ENCODE measurements at places on chromosomes 5 and 9. TPM values are rescaled to one million over a fixed set of nuclear protein-coding genes. Genes with fewer than 3 reads are reported as not detected.

- no peak for DNase-seq
- H3K4me1 ChIP-seq = no peaks in the 10 kb centered on the region
- no peaks in the 10 kb centered on the region for H3K27me3 ChIP-seq
- no peaks in the 10 kb centered on the region for H3K36me3 ChIP-seq
- H3K4me3 ChIP-seq = no peak overlapping the region
- H3K27ac ChIP-seq = no peak overlapping the region
Measured at GRCh38 chr5:42022383-42022972, 97.4 kb downstream of the FBXO4 start.

- H3K36me3 ChIP-seq = peaks cover 12% of the 10 kb centered on the region
- peak overlapping the region; percentile 85 for H3K27ac ChIP-seq
- DNase-seq = peak; percentile 43
- peak overlapping the region; percentile 90 for H3K4me3 ChIP-seq
Measured at GRCh38 chr9:5629312-5630080, 589 bp downstream of the RIC1 start.

- no peak overlapping the region for H3K4me3 ChIP-seq
- no peaks in the 10 kb centered on the region for H3K27me3 ChIP-seq
- no peak for DNase-seq
- no peaks in the 10 kb centered on the region for H3K4me1 ChIP-seq
- H3K27ac ChIP-seq = no peak overlapping the region
Measured at GRCh38 chr9:106828965-106829364, 34.0 kb upstream of the ZNF462 start.

DNA sequence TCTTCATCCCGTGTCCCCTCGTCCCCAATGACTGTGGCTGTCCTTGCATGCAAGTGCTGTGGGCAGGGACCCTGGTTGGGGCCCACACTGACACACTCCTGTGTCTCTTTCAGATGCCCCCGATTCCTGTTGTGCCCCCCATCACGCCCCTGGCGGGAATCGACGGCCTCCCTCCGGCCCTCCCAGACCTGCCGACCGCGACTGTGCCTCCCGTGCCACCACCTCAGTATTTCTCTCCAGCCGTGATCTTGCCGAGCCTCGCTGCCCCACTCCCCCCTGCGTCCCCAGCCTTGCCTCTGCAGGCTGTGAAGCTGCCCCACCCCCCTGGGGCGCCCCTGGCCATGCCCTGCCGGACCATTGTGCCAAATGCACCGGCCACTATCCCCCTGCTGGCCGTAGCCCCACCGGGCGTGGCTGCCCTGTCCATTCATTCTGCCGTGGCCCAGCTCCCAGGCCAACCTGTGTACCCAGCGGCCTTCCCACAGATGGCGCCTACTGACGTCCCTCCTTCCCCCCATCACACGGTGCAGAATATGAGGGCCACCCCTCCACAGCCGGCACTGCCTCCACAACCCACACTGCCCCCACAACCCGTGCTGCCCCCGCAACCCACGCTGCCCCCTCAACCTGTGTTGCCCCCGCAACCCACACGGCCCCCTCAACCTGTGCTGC lies 75.0 kb downstream of the WNK2 start:
- no peaks in the 10 kb centered on the region for H3K27me3 ChIP-seq
- H3K4me3 ChIP-seq = no peak overlapping the region
- H3K4me1 ChIP-seq = no peaks in the 10 kb centered on the region
- no peaks in the 10 kb centered on the region for H3K36me3 ChIP-seq
- DNase-seq = no peak

HAVCR1 gene
- not detected for total RNA-seq

Measured in SJSA1 (cell line).